ENCODE measurements at places on chromosomes 12 and 14.

DNA sequence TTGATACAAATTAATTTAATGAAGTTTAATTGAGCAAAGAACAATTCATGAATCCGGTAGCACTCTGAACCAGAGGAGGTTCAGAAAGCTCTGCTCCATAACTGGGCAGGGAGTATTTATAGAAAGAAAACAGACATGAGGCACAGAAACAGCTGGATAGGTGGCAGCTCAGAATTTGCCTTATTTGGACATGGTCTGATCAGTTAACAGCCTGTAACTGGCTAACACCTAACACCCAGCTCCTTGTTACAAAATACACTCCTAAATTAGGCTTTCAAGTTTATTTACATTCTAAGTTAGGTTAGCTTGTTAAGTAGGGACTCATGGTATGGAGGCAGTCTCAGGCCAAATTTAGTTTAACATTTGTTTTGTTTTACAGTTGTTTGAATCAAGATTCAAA, 67.8 kb upstream of the TMCC3 start:
- no peak for DNase-seq

DNA sequence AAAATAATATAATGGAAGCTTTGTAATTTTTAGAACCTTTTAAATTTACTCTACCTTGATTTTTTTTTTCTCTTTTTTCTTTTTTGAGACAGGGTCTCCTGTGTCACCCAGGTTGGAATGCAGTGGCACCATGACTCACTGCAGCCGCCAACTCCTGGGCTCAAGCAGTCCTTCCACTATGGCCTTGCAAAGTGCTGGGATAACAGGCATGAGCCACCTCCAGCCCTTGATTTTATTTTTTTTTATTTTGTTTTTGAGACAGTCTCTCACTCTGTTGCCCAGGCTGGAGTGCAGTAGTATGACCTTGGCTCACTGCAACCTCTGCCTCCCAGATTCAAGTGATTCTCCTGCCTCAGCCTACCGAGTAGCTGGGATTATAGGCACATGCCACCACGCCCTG, 65.3 kb upstream of the TRAF3 start:
- no peak for DNase-seq

DNA sequence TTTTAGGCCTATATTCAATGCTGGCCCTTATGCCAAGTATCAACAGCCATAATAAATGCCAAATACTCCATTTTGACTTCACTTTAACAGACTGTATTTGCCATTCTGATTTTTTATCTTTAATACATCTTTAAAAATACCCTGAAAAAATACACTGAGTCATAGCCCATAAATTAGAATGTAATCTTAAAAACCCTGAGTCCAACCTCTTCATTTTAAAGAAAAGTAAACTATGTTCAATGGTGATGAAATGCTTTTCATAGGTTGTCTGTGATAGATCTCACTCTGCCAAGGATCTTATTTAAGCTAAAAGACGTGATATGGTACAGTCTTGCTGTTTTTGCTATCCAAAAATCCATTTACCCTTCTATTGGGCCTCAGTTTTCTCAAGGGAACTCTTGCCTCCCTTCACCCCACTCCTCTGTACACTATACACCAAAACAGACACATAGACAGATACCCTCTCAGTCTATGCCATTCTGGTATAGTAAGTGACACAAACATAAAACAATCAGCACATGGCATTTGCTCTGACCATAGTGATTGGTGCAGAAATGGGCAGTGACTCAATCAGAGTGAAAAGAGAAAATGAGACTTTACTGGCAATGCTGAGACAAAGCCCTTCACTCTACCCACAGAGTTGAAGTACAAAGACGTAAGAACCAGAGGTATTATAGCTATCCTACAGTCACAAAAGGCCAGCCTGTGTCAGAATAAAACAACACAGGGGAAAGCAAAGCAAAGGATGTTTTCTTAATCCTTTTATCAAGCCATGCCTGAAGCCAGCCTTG, 49.1 kb downstream of the BTG1 start:
- DNase-seq = no peak

GRCh38 chr12:125907351-125907750, 842.1 kb downstream of the AACS start:
- DNase-seq = no peak

- no peak for DNase-seq
Measured at GRCh38 chr12:12440784-12441428, 84.0 kb downstream of the BORCS5 start.

DNA sequence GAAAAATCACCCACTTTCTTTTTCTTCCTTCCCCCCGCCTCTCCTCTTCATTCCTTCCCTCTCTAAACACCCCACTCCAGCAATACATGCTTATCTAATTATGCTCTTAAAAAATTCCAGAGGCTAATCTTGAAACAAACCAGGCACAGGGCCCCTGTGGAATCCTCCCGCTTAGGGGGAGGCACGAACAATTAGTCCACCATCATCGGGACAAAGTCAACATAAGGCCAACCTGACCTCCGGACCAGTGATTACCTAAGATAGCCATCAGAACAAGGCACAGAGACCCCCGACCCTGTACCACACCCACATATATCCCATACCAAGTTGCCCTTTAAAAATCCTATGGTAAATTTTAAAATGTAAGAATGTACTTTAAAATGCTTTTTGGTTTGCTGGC, 47.1 kb downstream of the KIF21A start:
- DNase-seq = no peak

DNA sequence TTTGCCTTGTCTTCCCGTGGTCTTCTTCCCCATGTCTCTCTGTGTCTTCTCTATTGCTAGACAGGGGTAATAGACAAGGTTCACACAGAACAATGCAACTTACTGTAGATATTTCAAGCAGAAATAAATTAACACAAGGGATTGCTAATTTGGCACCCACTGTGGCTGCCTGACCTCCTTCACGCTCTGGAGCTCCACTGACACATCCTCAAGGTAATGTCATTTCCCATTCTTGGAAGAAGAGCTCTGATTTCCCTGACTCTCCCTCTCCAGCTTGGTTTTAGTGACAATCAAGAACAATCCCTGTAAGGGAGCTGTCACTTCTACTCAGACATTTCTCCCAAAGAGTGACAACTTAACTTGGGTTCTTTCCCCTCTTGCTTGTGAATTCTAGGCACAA, 105.4 kb upstream of the NAP1L1 start:
- no peak for DNase-seq

GRCh38 chr14:102029956-102030355, 56.9 kb downstream of the HSP90AA1 start:
- no peak for DNase-seq

GRCh38 chr14:76830556-76830955, 4.3 kb downstream of the LRRC74A start:
- no peak for DNase-seq

DNA sequence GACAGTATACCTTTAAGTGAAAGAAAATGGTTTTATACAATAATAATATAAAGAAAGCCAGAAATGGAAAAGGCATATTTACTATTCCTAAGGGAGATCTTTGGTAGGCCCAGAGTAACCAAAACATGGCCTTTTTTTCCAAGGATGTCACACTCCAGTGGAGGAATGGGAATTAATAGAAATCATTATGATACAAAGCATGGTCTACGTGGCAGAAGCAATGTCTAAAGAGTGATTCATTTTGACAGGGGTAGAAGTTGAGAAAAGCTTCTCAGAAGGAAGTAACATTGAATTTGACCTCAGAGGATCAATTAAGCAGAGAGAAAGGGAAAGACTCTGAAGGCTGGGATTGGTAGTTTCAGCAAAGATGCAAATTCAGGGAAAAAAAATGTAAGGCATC, 208.6 kb downstream of the BTG1 start:
- DNase-seq = no peak

- DNase-seq = no peak
Measured at GRCh38 chr12:25089738-25090137, 105.2 kb downstream of the DNAI7 start.

- no peak for DNase-seq
Measured at GRCh38 chr12:127773520-127773919, 493.4 kb upstream of the TMEM132C start.

Data from substantia nigra (tissue), 51 donors.